ENCODE measurements at places on chromosomes 6 and 20. TPM values are rescaled to one million over a fixed set of nuclear protein-coding genes. Genes with fewer than 3 reads are reported as not detected.

- H3K4me1 ChIP-seq = no peaks in the 10 kb centered on the region
- no peak overlapping the region for H3K27ac ChIP-seq
- H3K4me3 ChIP-seq = no peak overlapping the region
- no peaks in the 10 kb centered on the region for H3K27me3 ChIP-seq
- DNase-seq = no peak
These were observed 223.9 kb downstream of the PHF3 start for GRCh38 chr6:63859528-63859927.

DNA sequence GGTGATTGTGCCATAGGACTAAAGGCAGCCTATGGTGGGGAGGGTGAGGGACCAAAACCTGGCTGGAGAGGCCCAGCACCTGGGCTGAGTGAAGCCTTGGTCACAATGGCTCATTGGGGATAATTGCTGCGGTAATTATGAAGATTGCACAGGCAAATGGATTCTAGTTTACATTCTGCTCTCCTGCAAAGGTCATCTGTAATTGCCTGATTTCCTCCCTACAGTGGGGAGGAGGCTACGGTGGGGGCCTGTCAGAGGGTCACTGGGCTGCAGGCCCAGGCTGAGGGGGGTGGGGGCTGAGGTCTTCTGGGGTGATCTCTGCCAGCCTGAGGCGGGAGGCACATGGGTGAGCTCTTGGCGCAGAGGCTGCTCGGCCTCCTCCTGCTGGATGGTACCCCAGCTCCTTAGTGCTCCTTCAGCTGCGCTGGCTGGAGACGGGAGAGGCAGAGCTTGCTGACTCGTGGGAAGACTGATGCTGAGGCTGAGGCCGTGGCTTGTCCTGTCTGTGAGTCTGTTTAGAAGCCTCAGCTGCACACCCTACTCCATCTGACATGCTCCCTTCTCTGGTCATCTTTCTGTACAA, 30.3 kb downstream of the PACSIN1 start:
- no peaks in the 10 kb centered on the region for H3K36me3 ChIP-seq
- no peak for DNase-seq
- no peak overlapping the region for H3K4me3 ChIP-seq
- H3K4me1 ChIP-seq = no peaks in the 10 kb centered on the region
- no peaks in the 10 kb centered on the region for H3K27me3 ChIP-seq
- no peak overlapping the region for H3K27ac ChIP-seq

DNA sequence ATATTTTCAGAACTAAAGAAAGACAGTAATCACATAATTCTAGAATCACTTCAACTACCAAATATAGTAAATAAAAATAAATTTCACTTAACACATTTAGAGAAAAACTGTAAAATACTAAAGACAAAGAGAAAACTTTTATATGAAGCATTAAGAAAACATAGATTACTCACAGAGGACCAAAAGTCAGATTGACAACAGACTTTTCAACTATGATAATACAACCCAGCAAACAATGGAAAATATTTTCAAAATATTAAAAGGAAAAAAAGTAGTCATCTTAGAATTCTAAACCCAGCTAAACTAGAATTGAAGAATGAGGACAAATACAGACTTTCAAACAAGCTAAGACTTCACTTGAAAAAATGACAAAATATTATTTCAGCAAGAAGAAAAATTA, 164.8 kb upstream of the ARID1B start:
- H3K27me3 ChIP-seq = no peaks in the 10 kb centered on the region
- no peaks in the 10 kb centered on the region for H3K4me1 ChIP-seq
- no peaks in the 10 kb centered on the region for H3K36me3 ChIP-seq
- H3K4me3 ChIP-seq = no peak overlapping the region
- no peak for DNase-seq

CLVS2 gene
- total RNA-seq = 0.05 TPM

ZMYND8 gene
- 14.8 TPM for total RNA-seq

- no peaks in the 10 kb centered on the region for H3K4me1 ChIP-seq
- peaks cover 39% of the 10 kb centered on the region for H3K27me3 ChIP-seq
- no peak overlapping the region for H3K27ac ChIP-seq
- no peaks in the 10 kb centered on the region for H3K36me3 ChIP-seq
- H3K4me3 ChIP-seq = no peak overlapping the region
These were observed 44.3 kb downstream of the PDYN start for GRCh38 chr20:1949347-1950100.

AK9 gene
- 14.4 TPM for total RNA-seq

DNA sequence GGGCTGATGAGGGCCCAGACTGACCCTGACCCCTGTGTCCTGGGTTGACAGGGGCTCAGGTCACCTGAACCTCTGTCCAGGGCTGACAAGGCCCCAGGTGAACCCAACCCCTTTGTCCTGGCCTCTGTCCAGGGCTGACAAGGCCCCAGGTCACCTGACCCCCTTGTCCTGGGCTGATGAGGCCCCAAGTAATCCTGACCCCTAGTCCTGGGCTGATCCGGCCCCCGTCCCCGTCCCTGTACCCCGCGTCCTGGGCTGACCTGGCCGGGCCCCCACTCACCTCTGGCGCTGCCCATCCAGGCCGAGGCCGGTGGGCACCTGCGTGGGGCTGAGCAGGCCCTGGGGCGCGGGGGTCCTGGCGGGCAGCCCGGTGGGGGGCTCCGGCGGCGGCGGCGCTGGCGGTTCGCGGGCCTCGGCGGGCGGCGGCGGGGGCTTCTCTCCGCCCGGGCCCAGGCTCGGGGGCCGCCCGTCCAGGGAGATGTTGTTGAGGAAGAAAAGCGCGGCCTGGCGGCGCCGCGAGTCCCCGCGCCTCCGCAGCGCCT, 379 bp downstream of the CABLES2 start:
- peaks cover 2% of the 10 kb centered on the region for H3K36me3 ChIP-seq
- peaks cover 25% of the 10 kb centered on the region for H3K4me1 ChIP-seq
- H3K27me3 ChIP-seq = peaks cover 33% of the 10 kb centered on the region
- no peak for DNase-seq

CCDC28A gene
- total RNA-seq = 35.6 TPM

DNA sequence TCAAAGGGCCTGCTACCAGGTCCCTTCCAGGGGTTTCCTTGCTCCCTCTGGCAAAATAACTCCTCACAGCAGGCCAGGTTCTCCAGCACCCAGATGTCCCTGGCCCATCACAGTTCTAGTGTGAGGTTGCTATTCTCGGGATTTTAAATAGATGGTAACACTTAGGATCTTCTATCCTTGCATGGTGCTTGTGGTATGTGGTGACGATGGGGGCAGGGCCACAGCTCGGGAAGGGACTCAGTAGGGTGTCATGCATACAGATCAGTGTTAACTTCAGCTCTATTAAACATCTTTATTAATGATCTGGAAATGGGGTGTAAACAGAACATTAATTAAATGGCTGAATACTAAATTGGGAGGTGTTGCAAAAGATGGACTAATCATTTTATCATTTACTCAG, 323.8 kb downstream of the QKI start:
- H3K27me3 ChIP-seq = no peaks in the 10 kb centered on the region
- DNase-seq = no peak
- no peak overlapping the region for H3K4me3 ChIP-seq
- no peaks in the 10 kb centered on the region for H3K36me3 ChIP-seq
- no peaks in the 10 kb centered on the region for H3K4me1 ChIP-seq
- no peak overlapping the region for H3K27ac ChIP-seq
